Cardiac septum (tissue), 1 donor: ENCODE measurements at places on chromosomes 3 and 15. TPM values are rescaled to one million over a fixed set of nuclear protein-coding genes. Genes with fewer than 3 reads are reported as not detected.

GRCh38 chr3:48507256-48508061 lies 3.5 kb upstream of the SHISA5 start:
- no peak for DNase-seq

DNA sequence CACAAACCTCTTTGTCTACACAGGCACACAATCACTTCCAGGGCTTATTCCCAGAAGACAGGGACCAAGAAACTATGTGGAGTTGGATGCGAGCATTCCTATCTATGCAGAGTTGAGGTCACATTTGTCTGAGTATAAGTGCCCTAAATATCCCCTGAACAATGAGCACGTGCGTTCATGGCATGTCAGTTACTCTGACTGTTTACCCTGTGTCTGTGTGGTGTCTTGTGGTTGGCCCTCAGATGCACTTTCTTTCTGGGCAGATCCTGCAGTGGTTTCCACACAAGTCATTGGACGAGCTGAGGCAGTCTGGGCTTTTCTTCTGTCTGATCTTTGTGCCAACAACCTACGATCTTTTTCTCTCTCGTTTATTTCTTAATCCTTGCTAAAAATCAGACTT lies 134.5 kb downstream of the FBN1 start:
- DNase-seq: no peak

DNA sequence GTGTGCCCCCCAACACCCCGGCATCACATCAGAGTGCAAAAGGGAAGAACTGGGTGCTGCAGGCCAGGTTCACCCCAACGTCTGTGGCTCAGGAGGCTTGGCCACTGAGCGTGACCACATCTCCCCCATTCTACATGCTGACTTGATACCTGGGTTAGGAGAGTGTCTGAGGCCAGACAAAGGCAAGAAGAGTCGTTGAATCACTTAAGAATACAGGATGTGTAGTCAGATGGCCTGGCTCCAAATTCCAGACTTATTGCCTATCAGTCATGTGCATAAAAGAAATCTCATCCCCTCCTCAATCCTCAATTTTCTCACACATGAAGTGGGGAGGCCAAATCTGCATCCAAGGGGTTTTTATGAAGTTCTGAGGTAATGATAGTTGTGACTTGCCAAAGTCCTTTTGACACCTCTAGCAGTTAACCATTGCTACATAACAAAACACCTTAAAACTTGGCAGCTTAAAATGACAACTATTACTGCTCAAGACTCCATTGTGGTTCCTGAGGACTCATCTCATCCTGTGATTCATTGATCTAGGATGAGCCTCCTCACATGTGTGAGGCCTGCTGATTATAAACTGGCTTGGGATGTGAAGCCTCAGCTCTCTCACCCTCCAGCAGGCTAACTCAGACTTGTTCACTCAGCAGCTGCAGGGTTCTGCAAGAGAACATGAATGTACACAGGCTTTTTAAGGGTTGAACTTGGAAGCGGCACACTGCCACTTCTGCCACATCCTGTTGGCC lies 138.8 kb upstream of the TLE3 start:
- no peak for DNase-seq

The MED12L gene
- 5.5 TPM for total RNA-seq

The MASP1 gene
- total RNA-seq: 59.7 TPM
